ENCODE measurements at places on chromosomes 13 and 19.

- no peak for DNase-seq
These were observed 767 bp upstream of the ZNF793 start for GRCh38 chr19:37505958-37506386.

DNA sequence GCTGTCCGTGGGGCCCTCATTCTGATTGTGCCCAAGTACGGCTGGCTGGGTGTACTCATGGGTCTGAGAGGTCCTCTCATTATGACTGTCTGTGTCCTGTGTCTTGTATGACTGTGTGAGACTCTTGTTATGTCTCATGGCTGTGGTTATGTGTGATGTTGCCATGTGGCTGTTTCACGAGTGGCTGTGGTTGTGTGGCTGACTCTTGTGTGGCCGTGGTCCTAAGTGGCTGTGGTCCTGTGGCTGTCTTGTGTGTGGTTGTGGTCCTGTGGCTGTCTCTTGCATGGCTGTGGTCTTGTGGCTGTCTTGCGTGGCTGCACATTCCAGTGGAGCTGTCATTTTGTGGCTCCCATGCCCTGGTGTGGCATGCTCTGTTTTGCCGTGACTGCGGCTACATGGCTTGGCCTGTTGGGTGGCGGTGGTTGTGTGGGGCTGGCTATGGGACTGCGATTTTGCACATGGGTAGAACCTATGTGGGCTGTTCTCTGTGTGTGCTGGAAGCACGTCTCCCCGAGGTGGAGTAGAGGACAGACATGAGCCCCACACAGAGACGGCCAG is 2.5 kb downstream of the LYL1 start:
- DNase-seq, result peak; percentile 85

DNA sequence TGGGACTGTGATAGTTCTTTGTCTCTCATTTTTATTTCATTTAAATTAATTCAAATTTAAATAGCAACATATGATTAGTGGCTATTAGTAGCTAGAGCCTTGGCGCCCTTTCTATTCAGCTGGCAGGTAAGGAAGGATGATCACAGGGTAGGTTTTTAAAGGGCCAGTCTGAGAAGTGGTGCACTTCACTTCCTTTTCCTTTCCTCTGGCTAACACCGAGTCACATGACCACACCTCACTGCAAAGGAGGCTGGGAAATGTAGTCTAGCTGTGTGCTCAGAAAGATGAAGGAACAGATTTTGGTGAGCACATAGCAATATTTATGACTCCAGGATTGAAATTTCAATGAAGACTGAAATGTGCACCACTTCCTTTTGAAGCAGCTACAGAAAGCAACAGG is 128.7 kb downstream of the TSHZ3 start:
- peak; percentile 60 for DNase-seq

DNA sequence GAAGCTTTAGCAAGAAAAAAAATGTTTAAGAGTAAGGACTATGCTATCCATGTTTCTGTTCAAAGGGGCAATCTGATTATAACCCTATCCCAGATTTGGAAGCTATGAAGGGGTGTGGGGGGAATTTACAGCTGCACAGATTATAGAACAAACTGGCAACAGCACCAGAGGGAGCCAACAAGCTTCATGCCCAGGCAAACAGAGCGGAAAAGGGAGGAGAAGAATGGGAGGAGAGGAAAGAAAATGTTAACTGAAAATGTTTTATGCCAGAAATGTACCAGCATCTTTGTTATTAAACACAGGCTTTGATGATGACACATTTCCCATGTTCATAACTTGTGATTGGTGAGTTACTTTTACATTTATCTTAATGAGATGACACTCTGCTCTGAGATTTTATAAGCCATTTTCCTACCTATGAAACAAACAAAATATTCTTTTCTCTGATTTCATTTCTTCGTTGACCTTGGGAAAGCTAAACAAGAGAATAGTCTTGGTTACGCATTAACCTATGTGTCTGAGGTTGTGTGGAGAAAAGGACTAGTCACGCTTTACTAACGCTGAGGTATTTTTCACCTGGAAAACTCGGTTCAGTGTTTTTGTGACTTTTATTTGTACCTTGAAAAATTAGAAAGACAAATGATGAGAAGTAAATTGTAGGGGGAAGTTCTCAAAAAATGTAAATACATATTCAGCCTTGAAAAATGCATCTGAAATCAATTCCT is 235.8 kb upstream of the MIR17HG start:
- DNase-seq, result no peak

All from activated naive CD4-positive, alpha-beta T cell treated with anti-CD3 and anti-CD28 coated beads for 36 hours (primary cell).